ENCODE measurements at places on chromosomes 4 and X.

GRCh38 chrX:37541991-37542390, 29.5 kb upstream of the LANCL3 start:
- DNase-seq = no peak

DNA sequence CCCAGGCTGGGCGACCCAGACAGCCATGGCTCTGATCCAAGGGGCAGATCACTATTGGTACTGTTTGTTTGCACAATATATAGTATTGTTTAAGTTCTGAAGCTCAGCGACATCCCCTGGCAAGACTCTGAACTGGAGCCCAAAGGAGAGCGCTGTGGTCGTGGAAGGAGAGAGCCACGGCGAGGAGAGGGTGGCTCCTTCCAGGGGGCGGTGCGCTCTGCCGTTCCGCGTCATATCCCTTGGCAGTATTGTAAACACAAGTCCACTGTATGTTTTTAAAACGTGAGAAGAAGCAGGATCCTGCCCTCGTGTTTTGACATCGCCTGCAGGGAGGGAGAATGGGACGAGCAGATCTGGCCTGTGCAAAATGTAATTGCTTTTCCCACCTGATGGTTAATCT, 185.5 kb downstream of the RAB28 start:
- no peak for DNase-seq

GRCh38 chr4:61068060-61068459, 132.1 kb upstream of the ADGRL3 start:
- DNase-seq = no peak

GRCh38 chr4:19924761-19925160, 326.9 kb upstream of the SLIT2 start:
- DNase-seq = no peak

DNA sequence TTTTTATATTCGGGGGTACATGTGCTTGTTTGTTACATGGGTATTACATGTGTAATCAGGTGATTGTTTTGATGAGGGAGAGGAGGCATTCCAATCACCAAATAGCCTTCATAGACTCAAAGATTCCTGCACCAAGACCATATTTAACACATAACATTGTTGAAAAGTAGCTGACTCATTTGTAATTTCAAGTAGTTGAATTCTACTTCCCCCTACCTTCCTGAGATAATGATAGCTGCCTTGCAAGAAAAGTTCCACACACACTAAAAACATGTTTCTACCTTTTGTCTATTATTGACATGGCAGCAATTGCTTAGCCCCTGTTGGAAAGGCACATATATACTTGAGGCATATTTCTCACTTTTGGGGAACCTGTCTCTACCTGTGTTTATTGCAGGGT, 16.1 kb downstream of the PGAM4 start:
- DNase-seq = no peak
